ENCODE measurements at places on chromosomes 11 and 22.

GRCh38 chr22:37362621-37363020, 64.7 kb downstream of the ELFN2 start:
- DNase-seq, result no peak

DNA sequence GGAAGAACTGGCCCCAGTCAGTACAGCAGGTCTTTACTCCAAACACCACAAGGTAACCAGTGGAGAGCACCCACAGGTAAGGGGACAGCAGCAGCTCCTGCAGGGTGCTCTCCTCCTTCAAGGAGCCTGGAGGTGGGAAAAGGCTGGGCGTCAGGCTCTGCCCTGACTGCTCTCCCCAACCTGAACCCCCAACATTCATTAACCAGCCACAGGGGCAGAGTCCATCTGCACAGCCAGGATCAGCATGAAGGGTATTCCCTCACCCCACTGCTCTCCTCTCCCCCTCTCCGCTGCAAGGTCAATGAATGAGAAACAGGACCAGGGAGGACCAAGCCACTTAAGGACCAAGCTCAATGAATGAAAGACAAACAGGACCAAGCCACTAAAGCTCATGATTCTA, 3.7 kb downstream of the SLC37A4 start:
- no peak for DNase-seq

GRCh38 chr11:13276832-13277767, 490 bp upstream of the BMAL1 start:
- DNase-seq, result peak; percentile 87

DNA sequence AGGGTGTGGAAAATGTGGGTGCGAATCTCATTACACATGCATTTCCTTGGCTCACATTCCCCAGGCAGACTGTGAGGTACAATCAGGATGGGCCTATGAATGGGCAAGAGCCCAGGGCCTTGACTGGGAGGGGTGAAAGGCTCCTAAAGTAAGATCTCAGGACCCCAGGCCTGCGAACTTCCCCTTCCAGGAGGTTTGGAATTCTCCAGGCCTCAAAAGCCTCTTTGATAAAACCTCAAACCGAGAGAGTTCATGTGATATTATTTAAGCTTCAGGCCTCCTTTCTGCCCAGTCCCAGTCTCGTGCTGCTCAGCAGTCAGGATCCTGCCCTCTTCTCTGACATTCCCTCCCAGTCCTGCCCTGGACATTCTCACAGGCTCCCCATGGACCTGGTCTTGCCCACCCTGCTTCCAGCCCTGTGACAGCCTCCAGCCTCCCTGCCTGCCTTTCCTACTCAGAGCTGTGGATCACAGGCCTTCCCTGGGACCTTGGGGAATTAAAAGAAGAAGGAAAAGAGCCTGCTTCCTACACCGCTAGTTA, 37.3 kb upstream of the TEAD1 start:
- no peak for DNase-seq

DNA sequence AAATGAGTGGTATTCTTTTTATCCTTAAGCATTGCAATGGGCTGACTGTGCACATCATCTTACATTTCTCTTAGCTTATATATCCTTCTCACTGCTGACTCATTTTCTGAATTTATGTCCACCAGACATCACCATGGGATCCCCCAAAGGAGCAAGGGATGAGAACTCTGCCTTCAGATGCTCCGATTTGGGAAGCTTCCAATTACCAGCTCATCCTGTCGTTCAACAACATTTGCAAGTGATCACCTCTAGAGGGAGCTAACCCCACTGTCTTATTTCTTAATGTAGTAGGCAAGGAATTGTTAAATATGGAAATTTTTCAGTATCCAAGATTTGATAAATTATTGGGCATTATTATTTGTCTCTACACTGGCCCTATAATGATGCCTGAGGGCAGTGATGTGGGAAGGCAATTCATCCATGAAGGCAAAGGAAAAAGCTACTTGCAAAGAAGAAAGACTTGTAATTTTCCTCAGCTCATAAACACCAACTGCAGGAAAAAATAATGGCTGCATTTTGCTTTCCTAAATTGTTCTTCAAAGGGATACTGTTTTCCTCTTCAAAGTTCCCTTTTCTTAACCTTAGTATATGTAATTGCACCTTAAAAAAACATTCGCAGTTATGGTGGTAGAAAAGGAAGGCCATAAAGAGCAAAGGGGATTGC, 102.4 kb upstream of the FSHB start:
- no peak for DNase-seq

- peak; percentile 21 for DNase-seq
Measured at GRCh38 chr22:32202539-32203180, 2.2 kb downstream of the RFPL2 start.
